ENCODE measurements at places on chromosomes 12 and 14.

DNA sequence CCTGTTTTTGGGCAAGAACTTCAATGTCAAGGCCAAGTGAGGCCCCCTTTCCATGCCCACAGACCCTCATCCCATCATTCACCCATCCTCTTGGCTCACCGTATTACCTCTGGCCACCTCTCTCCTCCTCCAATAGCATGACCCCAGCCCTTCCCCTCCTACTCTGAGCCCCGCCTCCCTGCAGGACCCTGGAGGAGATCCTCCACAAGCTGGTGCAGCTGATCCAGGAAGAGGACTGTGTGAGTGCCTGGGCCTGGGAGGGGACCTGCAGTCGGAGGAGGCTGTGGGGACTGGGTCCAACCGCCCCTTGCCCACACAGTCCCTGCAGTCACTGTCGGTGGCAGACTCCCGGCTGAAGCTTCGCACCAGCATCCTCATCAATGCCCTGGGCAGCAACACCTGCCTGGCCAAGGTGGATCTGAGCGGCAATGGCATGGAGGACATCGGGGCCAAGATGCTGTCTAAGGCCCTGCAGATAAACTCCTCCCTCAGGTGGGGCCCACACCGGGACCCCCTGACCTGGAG is 7.2 kb downstream of the CARMIL3 start:
- no peak for DNase-seq

GRCh38 chr12:82089369-82090121 is 268.6 kb downstream of the CCDC59 start:
- DNase-seq, result no peak

- no peak for DNase-seq
Observed at GRCh38 chr12:66901138-66901932, 222.5 kb upstream of the GRIP1 start.

DNA sequence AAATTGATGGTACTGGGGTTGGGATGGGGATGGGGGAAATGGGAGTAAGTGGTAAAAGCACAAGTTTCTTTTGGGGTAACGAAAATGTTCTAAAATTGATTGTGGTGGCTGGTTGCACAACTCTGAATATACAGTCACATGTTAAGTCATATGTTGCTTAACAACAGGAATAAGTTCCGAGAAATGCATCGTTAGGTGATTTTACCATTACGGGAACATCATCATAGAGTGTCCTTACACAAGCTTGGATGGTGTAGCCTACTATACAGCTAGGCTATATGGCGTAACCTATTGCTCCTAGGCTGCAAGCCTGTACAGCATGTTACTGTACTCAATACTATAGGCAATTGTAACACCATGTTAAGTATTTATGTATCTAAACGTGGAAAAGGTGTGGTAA is 31.0 kb downstream of the ITGA7 start:
- no peak for DNase-seq

DNA sequence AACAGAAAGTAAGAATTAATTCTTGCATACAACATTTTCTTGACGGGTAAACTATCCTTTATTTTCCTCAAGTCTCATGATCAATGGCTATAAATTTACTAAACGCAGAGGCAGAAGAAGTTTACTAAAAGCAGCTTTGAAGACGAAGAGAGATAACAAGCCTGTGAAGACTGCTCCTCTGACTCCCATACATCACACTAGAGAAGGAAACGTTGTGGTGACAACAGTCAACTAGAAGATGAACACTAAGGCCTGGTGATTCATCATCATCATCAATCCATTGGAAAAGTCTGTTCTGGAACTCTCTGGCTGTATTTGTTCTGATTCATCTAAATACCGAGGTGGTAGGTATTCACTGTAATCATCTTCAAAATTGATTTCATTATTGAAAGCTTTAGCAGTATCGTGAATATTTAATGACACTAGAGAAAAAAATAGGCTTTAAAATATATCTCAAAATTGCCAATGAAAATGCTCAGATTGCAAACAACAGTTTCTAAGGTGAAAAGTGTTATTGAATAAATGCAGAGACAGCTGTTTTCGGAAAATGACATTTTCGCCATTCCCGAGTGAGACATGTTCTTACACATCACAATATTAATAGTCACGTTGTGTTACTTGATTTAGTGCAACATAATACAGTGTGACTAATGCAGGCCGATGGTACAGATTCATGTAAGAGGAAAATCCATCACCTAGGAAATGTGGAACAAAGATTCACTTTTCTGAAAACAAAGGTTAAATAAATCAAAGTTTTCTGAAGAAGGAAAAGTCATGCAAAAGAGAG is 260.5 kb downstream of the C12orf50 start:
- no peak for DNase-seq

DNA sequence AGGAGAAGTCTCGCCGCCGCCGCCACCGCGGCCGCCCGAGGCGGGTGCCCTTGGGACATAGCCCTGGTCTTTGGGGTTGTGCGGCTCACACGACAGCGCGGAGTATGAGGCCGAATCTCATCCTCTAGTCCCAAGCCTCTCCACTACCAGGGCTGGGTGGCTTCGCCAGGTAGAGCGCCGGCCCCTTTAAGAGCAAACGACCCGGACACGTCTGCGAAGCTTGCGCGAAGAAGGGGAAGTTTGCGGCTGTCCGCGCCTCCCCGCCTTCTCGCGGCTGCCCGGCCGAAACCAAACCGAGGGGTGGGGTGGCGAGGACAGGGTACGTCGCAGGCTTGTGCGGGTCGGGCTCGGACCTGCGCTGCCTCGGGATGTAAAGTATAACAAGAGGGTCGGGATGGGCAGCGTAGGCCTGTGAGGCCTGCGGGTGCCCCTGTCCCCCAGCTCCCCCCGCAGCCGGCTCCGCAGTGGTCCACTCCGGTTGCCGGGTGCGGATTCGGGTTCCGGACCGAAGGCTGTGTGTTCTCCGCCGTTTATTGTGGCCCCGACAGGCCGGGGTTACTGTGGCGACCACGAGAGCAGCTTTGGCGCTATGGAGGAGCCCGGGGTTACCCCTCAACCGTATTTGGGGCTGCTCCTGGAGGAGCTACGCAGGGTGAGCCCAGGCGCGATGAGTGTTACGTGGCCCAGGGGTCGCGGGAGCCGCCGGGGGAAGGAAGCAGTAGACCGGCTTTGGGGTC is 33.3 kb downstream of the MIA2 start:
- DNase-seq, result peak; percentile 46

DNA sequence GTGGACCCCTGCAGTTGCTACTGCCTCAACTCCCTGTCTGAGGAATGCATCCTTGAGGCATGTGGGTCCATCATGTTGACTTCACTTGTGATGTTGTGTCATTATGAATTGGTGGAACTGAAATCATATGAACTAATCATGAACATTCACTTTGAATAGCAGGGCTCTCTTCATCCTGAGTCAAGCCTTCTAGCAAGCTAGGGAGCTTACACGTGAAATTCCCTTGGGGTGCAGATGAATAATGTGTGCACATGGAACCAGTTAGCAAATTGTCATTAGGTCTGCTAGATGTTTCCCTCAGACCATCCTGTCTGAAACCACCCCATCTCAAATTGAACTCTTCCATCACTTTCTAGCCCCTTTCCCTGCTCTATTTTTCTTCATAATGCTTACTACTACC is 3.6 kb downstream of the COQ6 start:
- DNase-seq, result no peak

DNA sequence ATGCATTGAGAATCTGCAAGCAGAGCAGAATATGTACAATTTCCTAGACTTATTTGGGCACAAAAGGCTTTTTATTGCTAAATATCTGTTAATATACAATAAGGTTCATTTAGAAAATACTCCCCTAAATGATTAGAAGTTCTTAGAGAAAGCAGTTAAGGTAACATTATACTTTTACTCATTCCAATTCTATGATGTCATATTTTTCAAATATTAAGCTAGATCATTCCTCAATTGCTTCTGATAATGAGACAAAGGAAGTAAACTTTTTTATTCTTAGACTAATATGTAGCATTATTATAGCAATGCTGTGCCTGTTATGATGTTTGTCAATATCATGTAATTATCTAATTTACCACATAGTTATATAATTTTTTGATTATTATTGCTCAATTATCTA is 447.0 kb downstream of the SLC16A7 start:
- DNase-seq, result no peak

DNA sequence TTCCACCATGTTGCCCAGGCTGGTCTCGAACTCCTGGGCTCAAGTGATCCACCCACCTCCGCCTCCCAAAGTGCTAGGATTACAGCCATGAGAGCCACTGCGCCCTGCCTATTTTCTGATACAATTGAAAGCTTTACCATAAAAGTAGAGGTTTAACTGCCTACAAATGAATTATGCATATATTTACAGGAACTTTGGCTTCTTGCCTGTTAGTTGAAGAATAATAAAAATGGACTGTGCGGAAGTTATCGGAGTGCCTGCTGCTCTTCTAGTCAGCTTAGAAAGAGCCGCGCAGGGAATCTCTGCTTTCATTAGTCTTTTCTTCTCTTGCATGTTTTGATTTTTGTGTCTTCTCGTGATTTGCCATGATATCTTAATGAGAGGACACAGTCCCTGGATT is 34.5 kb downstream of the PPP2R5C start:
- DNase-seq, result no peak

GRCh38 chr12:27614866-27615265 is 81.4 kb upstream of the REP15 start:
- DNase-seq, result no peak

DNA sequence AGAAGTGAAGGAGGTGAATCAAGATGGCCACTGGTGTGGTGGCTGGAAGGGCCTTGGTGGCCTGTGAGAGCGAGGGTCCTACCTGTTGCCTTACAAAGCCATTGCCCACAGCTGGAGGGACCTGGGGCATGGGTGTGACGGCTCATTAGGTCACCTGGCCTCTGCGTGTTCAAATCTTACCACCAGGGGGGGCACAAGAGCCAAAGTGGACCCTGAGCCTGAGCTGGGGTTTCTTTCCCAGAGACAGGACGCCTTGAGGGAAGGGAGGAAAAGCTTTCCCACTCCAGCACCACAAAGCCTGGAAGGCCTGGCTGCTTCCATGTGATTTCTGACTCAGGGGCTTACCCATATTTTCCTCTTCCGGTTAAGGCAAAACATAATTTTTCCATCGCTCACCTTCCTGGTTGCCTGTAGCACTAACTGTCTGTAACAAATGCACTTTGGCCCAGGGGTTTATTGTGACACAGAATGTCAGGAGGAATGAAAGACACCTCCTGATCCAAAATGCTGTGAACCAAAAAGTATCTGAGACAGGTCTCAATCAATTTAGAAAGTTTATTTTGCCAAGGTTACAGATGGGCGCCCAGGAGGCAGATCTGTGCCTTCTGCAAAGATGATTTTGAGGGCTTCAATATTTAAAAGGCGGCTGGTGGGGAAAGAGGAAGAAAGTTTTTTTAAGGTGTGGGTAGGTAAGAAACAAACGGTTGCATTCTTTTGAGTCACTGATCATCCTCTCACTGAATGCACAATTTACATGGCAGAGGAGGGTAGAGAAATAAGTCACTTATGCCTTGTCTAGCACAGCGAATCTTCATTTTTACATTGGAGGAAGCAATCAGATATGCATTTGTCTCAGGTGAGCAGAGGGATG is 4.3 kb upstream of the CD9 start:
- peak; percentile 49 for DNase-seq

GRCh38 chr12:26614011-26614616 is 218.9 kb downstream of the ITPR2 start:
- DNase-seq, result no peak

DNA sequence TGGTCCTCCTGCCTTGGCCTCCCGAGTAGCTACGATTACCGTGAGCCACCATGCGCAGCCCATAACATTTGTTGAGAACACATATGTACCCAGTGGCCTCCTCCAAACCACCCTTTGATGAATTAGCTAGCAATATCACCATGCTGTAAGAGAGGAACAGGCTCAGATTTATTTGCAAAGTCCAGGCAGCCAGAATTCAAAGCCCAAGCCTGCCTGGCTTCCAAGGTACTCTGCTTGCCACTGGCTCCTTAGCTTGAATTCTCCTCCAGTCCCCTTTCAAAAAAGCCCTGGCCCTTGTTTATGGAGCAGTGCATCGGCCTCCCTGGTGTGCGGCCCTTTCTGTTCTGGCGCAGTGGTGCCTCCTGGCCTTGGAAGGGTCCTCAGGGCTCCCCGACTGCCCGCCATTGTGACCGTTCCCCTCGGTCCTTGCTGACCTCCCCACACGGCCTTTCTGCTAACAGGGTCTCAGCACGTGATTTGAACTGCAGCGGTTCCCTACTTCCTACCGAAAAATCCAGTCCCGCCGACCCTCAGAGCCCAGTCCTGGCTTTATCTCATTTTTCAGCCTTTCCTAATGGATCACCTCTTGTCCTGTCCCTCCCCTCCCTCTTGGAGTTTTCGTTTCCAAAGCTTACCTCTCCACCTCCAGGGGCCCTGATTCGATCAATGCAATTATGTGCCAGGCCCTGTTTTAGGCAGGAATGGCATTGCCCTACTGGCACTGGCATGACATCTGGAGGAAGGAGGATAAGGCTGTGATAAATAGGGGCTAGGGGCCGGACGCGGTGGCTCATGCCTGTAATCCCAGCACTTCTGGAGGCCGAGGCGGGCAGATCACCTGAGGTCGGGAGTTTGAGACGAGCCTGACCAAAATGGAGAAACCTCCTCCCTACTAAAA is 22.0 kb downstream of the SLC25A29 start:
- DNase-seq, result no peak

DNA sequence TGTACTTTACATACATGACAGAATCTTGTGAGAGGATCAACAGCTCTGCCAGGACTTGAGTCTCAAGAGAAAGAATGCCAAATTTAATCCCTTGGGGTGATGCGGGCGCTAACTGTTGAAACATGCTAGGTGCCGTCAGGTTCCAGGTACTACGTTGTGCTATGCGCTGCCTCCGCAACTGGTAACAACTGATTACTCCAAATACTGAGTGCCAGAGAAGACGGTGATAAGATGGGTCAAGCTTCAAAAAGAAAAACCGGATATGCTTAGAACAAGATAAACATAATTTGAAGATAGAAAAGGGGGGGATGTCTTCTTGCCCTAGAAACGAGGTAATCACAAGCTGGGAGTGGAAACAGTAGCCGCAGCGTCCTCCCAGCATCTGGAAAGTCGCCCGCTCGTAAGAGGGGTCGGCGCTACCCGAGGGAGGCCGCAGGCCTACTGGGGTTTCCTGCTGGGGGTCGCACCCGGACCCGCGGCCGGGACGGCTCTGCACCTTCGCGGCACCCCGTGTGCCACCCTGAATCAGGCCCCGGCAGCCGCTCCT is 678 bp downstream of the ZBTB25 start:
- no peak for DNase-seq

GRCh38 chr14:100037353-100037752 is 27.9 kb upstream of the EVL start:
- DNase-seq, result no peak

DNA sequence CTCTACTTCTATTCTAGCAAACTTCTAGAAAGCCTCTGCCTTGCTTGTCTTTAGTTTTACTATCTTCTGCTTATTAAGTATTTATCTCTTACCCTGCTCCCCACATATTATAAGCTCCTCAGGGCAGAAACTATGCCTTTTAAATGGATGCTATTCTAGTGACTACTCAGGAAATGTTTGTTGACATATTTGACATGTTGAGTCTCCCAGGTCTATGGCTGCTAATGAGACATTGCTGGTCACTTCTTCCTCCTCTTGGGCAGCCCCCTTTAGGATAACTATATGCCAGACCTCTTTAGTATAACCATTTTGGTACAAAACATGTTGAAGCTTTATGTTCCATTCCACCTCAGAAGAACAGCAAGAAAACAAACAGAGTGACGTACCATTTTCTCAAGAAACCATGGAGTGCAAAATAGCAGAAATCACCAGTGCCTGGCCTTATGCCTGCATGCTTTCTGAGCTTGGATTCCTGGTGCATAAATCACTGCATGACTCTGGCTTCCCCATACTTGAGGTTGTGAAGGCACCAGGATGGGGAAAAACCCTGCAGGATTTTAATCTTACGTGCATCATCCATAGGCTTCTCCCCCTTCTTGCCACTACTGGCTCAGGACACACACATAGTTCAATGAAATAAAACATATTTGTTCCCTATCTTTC is 202.6 kb downstream of the TMX1 start:
- DNase-seq, result peak; percentile 83

GRCh38 chr14:72740966-72741825 is 152.7 kb downstream of the DPF3 start:
- DNase-seq, result no peak
